ENCODE measurements at places on chromosomes 16 and 17.

DNA sequence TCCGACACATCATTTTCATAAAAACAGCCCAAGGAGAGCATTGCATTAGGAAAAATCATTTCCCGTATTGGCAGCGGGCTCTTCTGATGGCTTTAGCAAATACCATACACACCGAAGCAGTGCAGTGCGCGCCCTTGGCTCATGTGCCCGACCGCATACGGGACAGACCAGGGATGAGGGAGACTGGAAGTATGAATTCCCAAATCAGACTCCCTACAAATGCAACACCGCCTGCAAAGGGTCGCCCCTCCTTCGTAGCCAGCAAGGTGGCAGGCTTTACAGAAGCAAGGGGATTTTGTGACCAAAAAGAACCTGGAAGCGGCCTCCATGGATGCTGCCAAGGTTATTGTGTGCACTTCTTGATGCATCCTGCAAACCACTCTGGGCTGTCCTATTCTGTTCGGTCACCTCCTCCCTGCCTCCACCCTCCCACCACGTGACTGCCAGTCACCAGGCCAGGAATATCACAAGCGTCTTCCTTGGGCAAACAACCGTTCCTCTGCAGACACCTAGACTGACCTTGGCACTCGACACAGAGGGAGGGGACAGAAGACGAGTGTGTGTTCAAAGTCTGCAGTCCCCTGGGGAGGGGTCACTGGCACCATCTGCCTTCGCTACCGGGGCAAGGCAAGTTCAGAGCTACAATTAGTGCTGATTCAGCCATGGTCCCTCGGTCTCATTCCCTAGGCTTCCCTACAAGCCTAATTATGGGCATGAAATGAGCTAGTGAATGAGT is 460.4 kb downstream of the SLC39A11 start:
- DNase-seq, result no peak

- DNase-seq, result no peak
Observed at GRCh38 chr16:27430923-27431484, 29.0 kb downstream of the IL21R start.

DNA sequence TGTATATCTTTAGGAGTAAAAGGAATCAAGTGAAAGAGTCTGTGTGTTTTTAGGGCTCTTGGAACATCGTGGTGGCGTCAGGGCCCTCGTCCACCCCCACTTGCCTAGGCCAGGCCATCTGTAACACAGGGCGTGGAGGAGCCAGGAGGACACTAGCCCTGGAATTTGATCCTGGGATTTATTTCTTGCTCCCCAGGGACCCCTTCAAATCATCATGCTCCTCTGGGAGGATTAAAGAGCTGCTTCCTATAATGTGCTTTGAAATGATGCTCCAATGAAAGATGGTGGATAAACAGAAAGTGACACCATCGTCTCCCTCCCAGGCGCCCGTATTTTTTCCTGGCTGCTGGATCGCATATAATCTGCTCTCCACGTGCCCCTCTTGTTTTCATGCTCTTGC is 113.3 kb downstream of the AATF start:
- no peak for DNase-seq

GRCh38 chr17:15194859-15195277 is 70.3 kb downstream of the PMP22 start:
- no peak for DNase-seq

DNA sequence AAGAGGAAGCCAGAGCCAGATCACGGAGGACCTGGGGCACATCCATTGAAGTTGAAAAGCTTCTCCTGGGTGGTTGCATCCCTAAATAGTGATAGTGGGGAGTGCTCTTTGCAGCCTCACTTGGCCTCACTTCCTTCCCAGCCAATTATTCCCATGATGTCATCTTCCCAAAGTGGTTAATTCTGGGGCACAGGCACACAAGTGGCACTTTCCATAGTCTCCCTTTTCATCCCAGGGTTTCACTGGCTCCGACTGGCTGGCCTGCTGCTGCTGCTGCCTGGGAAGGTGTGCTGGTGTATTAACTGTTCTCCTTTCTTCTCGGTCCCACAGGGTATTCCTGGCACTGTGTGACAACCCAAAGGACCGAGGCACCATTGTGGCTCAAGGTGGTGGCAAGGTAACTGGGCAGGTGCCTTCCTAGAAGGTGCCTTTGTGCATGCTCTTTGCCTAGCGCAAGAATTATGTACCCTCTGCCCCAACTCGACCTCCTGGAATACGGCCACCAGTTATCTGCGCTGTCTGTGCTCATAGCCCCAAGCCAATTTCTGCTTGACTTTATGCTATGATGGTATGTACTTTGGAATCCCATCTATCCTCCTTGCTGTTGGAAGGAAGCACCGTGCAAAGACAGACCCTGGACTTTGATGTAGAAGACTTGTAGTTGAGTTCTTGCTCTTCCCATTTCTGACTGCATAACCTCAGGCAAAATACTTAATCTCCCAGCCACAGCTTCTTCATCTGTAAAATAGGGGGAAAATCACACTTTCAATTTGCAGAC is 18.4 kb downstream of the SLC35G3 start:
- no peak for DNase-seq

GRCh38 chr17:67503184-67503583 is 126.1 kb downstream of the PITPNC1 start:
- DNase-seq, result peak; percentile 35

DNA sequence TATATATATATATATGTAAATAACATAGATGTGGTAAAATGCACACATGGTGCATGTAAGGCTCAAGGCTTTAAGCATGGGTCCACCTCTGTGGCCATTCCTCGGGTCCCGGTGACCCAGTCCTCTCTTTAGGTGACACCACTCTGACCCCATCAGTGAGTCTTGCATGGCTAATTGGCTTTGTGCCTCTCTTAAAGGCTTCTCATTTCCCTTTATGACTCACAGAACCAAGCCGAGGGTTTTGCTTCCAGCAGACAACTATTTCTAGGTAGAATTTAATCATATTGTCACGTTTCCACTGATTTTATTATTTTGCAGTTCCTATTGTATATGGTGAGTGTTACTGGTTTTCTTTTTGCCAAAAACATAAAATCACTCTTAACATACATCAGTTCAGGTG is 59.7 kb downstream of the PLCG2 start:
- DNase-seq, result peak; percentile 36

DNA sequence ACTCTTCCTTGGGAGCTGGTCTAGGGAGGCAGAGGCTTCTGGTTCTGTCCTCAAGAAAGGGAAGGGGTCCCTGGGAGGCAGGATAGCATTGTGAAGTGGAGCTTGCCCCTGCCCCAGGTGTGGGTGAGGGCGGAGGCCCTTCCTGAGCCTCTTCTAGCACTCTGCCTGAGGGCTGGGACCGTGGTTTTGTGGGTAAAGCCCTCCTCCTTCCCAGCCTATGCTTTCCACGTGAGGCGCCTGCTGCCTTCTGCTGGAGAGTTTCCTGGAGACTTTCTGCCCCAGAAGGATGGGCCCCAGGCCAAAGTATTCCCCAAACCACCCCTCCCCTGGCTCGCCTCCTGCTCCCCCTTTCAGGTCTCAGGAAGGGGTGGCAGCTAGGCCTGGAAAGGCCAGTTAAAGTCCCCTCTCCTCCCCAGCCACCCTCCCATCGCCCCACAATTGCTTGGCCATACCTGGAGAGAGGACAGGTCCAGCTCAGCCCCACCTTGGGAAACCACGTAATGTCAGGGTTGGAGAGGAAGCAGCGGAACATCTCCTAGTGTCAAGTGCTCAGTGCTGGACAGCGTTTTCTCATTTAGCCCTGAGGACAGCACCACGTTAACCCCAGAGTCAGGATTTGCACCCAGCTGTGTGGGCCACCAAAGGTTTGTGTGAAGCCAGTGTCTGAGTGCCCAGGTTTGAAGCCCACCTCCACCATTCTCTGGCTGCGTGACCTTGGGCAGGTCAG is 5.6 kb downstream of the SBK1 start:
- DNase-seq, result no peak

DNA sequence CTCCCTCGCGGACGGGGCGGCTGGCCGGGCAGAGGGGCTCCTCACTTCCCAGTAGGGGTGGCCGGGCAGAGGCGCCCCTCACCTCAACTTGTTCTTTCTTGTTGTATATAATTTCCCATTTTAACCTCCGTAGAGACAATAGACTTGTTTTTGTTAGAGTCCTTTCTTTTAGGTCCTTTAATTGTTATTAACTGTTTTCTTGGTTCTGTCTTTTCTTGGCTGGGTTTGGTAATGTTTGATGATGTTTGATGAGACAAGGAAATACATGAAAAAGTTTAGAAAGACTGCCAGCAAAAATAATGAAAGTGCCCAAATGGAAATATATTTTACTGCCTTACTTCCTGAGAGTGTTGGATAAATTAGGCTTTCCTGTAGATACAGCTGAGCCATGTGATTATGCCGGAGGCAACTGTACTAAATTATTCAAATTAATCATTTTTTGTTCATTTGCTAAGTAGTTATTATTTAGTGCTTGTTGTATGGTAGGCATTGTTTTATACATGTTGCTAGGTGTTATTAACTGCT is 30.9 kb downstream of the PRPSAP2 start:
- peak; percentile 25 for DNase-seq

DNA sequence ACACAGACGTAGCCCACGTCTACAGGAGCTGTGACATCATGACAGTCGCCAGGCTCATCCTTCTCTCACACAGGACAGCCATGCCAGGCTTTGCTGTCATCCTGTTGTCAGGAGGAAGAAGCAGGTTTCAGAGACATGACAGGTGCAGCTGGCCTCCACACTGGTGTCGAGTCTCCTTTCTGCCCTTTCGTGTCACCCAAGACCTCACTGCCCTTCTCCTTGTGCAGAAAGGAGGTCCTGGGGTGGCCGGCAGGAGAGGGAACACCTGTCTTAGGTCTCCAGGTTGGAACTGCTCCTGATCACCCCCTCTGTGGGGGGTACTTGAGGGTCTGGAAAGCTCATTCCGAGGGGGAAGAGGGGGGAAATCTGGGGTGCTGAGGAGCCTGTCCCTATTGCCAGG is 41.6 kb upstream of the IRF8 start:
- DNase-seq, result no peak

DNA sequence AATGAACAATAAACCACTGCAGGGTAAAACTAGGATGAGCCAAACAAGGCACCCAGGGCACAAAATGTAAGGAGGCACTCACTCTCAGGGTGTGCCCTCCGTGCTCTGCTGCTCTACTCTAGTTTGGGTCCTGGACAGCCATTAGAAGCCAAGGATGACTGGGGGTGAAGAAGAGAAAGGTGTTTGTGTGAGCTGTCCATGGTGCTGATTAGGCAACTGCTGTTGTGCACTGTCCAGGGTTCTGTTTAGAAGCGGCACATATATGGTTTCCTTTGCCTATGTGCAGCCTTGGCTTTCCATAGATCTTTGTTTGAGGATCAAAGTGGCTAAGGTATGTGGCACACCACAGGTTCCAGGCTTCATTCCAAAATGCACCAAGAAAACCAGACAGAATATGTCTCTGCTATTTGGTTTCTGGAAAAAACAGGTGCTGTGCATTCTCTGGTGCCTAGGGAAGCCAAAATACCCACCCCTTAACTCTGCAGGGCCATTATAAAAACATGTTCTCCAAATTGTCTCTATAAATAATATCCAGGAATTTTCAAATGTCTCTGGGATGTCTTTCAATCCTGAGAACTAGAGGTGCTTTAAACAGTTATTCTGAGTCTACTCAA is 123.5 kb downstream of the CBLN1 start:
- peak; percentile 36 for DNase-seq

DNA sequence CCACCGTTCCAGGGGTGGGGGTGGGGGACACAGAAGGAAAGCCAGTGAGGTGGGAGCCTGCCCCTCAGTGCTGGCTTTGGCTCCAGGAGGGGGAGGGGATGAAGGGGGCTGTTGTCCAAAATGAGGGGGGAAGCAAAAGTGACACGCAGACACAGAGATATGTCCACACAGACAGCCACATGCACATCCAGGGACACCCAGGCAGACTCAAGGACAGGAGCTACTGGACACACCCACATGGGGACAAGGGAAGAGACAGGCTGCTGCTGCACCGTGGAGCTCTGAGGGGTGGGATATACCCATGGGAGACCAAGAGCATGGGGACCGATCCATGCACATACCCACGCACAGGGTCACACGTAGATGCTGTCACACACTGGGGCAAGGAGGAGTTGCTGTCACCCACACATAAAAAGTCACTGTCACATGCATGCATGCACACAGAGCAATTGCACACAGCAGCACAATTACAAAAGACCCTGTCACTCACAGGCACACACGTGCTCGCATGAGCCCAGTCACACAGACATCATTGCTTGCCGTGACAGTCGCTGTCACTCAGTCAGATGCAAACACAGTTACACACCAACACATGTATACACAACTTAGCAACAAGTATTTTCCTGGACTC is 1.3 kb downstream of the THRA start:
- DNase-seq, result no peak

DNA sequence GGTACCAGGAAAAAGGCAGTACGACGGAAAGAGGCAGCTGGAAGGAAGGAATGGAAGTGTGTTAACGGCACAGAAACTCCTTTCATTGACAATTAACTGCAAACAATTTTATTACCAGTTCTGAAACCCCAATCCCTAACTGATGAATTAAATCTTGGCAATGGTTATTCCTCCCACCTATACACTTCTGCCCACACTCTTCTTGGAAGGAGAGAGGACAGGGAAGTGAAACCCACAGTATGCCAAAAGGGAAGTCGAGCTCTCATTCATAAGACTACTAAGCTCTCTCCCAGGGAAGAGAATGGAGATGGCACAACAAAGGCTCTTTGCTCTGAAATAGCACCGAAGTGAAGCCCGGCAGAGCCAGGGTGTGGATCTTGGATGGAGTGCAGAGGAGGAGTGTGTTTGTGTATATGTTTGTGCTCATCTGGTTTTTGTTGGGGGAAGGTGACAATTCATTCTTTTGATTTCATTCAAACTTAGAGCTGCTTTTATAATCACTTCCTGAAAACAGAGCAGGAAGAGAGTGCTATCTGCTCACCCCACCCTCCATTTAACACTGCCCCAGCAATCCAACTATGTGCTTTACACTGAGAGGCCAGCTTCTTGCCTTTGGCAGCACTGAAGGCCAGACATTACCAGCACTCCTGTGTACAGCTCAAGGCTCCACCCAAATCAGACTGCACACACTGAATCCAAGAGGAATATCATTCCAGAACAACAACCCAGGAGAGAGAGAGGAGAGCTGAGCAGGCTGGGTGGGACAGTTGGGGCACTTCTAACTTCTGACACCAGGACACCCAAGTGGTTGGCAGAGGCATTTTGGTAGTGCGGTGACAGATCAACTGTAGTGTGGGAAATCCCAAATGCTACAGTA is 68.7 kb downstream of the HIC1 start:
- DNase-seq, result peak; percentile 48

Measured in lung microvascular endothelial cell (primary cell).